ENCODE measurements at places on chromosomes 1 and 21.

GRCh38 chr1:240705579-240705978 is 93.6 kb upstream of the GREM2 start:
- no peak for DNase-seq

DNA sequence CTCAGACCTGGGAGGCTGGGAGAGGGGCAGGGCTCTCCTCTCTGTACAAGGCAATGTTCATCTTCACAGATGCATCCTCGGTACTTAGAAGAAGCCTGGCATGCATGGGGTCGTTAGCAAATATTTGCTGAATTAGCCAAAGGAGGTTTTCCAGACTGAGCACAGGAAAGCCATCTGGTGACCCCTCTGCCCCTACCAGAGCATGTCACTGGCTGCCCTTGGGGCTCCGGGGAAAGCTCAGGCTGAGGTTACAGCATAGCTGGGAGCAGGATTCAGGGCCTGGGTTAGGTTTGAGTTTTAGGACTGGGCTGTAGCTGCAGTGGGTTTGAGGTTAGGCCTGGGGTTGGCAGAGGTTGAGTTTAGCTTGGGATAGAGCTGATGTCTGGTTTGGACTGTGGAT is 43.4 kb upstream of the ZBTB40 start:
- no peak for DNase-seq

GRCh38 chr1:157090771-157091170 is 8.8 kb downstream of the ETV3L start:
- no peak for DNase-seq

- DNase-seq: no peak
These were observed 296.4 kb downstream of the PTPRU start for GRCh38 chr1:29532751-29533150.

- no peak for DNase-seq
These were observed 240.3 kb upstream of the RAB4A start for GRCh38 chr1:229030630-229031029.

DNA sequence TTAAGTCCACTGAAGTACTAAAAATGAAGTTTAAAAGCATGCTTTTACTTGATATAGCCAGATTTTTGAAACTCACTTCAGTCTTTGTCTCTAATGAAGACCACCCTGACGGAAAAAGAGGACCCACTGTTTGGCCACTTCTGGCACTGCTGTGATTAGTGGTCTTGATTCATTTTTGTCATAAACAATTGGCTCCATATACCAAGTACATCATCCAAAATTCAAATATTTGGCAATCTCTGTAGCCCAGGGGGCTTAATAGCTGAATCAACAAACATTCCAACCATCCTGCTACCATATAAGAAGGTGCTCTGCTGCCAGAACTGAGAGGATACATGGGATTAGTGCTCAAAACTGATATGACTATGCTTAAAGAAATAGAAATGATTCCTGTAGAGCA is 156.0 kb downstream of the COL24A1 start:
- no peak for DNase-seq

DNA sequence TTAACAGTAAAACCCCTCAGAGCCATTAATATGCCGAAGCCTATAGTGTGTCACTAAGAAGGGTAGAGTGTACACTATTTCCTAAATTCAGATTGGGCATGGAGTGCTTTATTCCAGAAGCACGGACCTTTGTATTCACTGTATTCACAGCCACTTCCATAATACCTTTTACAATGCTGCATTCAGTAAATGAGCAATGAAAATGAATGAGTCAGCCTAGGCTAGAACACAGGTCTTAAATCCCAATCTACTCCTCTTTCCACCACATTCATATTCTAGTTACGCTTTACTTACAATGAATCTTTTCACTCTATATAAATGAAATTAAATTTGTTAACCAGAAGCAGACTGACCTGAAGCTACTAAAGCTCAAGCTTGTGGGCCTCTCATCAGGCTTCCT is 13.0 kb upstream of the GORAB start:
- no peak for DNase-seq

DNA sequence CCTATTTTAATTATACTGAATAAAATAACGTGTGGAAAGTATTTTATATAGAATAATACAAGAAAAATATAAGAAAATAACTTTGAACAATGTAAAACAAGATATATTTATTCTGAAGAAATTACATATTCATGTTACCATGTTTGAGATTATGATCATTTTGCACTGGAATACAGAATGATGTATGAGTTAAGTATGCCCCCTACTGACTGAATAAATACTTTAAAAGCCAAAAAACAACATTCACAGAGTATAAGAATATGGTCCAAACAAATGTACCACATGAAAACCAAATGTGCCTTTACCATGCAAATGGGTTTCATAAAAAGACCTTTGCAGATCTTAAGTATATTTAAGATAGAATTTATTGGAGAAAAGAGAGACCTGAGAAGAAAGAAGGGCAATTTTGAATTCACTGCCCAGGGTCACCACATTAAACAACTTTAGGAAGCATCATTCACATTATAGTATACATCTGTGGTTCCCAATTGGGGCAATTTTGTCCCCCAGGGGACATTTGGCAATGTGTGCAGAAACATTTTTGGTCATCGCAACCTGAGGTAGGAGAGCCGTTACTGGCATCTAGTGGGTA is 136.6 kb upstream of the GFI1 start:
- DNase-seq: no peak

DNA sequence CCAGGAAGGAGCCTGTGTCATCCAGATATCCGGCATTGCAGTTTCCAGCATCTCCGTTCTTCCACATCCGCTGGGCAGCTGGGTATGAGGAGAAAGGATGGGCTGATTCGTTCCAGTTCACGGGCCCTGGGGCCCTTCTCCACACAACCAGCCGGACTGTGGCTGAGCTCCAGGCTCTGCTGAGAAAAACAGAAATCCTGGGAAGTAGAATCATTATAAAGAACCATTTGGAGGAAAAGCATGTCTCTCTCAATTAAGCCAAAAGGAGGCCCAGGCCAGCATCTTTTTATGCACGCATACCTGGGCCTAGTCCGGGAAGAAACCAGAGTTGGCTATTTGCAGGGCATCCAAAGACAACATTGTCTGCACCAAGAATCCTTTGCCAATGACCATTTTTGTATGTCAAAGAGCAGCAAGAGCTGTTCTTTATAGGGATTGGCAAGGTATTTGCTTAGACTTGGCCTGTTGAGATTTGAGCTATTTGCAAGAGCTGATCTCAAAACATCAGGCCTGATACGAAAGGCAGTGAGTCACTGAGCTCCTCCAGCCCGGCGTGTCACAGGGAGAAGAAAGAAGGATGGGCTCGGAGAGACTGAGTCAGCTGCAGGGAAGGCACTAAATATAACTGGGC is 84.9 kb upstream of the ARHGEF16 start:
- DNase-seq: no peak

DNA sequence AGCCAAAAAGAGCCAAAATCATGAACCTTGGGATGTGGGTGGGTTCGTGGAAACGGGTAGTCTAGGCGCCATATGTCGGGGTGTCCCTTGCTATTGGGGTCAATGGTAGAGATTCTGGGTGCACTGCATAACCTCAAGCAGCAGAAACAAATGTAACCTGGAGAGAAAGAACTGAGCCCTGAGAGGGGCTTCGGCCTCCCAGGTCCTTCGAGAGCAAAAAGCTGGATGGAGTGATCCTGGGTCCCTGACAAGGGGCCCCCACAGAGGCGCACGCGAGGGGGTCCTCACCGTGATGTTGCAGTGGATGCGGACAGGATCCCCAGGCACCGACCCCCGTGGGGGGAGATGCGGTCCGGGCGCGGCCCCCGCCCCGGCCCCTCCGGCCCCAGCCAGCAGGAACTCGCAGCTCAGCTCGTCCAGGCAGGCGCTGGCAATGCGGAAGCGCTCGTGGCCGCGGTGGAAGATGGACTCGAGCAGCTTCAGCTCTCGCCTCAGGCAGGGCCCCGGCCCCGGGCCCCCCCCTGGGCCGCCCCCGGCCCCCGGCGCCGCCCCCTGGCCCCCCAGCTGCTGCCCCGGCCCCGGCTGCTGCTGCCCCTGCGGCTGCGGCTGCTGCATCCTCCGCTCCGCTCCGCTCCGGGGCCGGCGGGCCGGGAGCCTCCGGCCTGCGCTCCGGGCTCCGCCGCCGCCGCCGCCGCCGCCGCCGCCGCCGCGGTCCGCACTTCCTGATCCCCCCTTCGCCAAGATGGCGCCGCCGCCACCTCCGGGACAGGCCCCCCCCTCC is at the start of gene UBE2Q1:
TSS of gene UBE2Q1 (minus strand) at position 724 of the 781 bp plus-strand sequence. CDS start at position 615, 109 bp downstream.
- DNase-seq: no peak

GRCh38 chr1:66757722-66758240 is 5.5 kb downstream of the DYNLT5 start:
- no peak for DNase-seq

- DNase-seq: no peak
These were observed 96.7 kb downstream of the MRPL37 start for GRCh38 chr1:54296666-54297065.

DNA sequence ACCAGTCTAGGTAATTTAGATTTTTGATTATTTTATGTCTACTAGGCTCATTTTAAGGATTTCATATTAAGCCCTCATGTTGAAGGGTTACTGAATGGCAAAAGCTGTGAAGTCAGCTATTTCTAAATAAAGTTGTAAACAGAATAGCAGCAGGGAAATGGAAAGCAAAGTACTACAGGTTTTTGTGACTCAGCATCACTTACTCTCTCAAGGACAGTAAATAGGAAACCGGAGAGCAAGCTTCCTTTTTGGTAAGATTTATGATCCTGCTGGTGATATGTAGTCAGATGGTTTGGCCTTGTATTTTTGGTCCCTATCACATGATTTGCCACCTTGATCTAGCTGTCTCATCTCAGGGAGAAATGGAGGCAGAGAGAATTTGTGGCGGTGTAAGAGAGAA is 226.0 kb downstream of the RPS6KC1 start:
- no peak for DNase-seq

DNA sequence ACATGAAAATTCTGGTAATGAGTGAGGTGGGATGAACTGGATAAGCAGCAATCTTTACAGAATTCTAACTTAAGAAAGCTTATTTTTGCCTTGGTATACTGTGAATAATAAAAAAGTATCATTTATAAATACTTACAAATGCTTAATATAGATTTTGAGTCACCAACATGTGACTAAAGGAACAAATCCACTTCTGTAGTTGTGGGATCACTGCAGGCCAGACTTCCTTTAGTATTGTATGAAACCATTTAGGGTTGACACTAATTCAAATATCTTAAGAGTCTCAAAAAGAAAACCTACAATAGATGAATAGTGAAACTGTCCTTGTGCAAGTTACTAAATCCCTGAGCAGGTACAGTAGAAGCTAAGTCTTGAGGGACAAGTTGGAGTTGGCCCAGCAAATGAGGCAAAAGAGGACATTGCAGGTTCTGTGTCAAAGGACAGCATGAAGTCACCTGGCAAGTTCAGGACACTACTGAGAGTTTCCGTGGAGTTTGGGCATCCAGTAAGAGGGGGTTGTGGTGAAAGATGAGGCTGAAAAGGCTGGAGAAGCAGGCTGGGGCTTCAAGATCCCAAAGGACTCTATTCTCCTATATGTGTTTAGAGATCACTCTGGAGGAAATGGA is 5.9 kb upstream of the THEM4 start:
- no peak for DNase-seq

GRCh38 chr1:207812778-207813511 is 61.1 kb downstream of the CD46 start:
- DNase-seq: no peak

DNA sequence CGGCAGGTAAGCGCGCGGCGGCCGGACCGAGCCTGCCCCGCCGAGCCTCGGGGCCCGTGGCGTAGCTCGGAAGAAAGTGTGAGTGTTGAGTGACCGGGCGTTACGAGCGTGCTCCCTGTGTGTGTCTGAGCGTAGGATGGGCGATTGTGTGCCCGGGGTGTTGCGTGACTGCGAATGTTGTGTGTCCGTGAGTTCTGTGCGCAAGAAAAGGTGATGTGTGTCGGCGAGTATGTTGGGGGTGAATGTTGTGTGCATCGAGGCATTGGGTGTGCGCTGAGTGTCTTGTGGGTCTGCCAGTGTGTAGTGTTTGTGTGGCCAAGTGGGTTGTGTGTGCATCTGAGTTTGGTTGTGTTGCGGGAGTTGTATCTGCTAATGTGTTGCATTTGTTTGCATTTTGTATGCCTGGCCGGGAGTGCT is 398 bp downstream of the PTPRU start:
- no peak for DNase-seq

DNA sequence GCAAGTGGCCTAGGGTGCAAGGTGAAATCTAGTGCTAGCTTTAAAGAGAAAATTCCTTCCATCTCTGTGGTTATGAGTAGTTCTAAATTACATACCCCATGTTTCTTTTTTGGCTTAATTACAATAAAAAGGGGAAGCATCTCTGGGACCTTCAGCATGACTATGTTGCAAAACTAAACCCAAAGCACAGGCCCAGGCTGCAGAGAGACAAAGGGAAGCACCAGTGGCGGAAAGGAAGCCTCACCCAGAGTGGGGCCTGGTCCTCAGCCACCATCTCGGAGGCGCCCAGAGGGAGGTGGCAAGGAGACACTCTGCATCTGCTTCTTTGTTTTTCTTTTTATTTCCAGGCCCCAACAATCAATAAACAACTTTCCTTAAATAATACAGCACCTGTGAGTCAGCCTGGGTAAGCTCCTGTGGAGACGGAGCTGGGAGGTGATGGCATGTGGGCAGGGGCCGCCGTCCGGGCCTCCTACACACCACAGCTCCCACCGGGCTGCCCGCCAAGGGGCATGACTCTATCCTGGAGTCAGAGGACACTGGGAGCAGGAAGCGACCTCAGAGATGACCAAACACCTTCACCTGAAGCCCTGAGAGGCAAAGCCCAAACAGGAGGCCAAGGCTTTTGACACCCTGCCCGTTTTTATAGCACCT is 21.7 kb downstream of the ITPKB start:
- DNase-seq: no peak

- no peak for DNase-seq
These were observed 348.2 kb downstream of the HLX start for GRCh38 chr1:221227460-221227859.

- no peak for DNase-seq
These were observed 22.7 kb downstream of the INAVA start for GRCh38 chr1:200917291-200917817.

GRCh38 chr1:89527256-89527655 is 2.6 kb downstream of the LRRC8B start:
- no peak for DNase-seq

DNA sequence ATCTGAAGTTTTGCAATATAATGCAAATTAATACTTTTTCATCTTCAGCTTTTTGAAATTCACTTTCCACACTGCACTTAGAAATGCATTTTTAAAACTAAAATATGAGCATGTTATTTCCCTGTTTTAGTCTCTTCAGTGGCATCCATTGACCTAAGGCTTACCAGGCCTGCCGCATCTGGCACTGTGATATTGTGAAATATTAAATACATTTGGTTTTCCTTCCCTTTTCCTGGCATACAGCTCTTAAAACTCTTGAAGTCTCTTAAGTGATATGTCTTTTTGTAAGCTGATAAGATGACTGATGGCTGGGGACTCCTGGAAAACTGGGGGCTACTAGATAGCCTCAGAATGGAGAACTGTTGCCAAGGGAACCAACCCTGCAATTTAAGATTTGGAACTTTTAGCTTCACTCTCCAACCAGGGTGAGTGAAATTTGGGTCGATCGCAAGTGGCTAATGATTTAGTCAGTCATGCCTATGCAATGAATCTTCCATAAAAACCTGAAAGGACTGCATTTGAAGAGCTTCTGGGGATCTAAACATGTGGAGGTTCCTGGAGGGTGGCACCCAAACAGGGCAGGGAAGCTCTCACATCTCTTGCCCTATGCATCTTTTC is 75.5 kb upstream of the PDC start:
- DNase-seq: no peak

GRCh38 chr21:31213787-31214186 is 130.3 kb downstream of the TIAM1 start:
- DNase-seq: no peak

All from central memory CD8-positive, alpha-beta T cell (primary cell).